ENCODE measurements at places on chromosomes 7 and 10. TPM values are rescaled to one million over a fixed set of nuclear protein-coding genes. Genes with fewer than 3 reads are reported as not detected.

GSTO2 gene
- total RNA-seq: 24.7 TPM

GRCh38 chr7:28771906-28772622 is 186.1 kb downstream of the TRIL start:
- DNase-seq: no peak

DNA sequence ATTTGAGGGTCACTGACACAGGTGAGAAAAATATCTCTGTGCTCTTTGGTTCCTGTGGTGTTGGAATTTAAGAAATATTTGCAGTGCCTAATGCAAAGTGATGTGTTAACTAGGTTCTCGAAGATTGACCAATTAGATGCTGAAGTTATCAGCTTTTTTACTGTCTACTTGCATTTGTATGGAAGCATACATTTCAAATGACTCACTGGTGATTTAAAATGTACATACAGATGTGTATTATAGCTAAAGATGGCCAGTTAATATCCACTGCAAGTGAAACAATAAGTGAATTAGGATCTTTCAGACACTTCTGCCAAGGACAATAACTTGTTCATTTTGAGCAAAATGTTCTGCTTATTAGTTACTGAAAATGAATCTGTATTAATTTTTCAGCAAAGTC is 205.0 kb downstream of the FANK1 start:
- no peak for DNase-seq

DNA sequence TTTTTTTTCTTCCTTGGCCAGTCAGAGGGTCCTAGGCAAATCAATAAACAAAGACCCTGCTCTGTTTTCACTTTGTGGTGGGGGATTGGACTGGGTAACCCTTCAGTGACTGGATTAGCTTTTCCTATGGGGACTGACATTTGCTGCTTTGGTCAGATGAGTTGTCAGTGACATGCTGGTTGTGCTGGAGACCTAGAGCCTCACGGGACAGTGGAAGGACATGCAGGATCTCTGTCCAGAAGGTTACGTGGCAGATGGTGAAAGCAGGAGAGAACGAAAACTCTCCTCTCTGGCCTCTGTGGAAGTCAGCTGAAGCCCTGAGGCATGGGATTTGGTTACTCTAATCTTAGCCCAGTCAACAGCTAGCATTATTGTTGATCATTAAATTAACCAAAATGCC is 90.0 kb upstream of the BMPER start:
- DNase-seq: no peak

GRCh38 chr10:30583778-30584415 is 45.7 kb downstream of the LYZL2 start:
- DNase-seq: peak; percentile 72

GRCh38 chr7:158394936-158395335 is 192.7 kb downstream of the PTPRN2 start:
- DNase-seq: no peak
